OCI-LY7 (cell line): ENCODE measurements at places on chromosomes 6 and 20.
A peak's percentile ranks its signal among the peaks of the same experiment; 100 is the strongest.

DNA sequence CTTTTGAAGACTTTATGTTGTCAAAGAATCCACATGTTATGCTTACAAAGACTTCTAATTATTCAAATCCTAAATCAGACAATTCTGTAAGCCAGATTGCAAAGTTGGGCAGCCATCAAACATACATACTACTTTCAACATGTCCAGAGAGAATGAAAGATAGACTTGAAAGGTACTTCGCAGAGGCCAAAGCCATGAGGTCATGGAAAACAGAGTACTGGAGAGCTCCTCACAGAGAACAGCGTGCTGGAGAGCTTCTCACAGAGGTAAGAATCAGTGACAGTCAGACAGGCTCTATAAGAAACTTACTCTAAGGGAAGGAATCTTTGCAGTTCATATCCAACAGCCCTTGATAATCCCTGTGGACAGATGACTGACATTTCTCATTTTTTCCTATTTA, 400.2 kb downstream of the GJA1 start:
- DNase-seq = no peak

GRCh38 chr20:14720251-14720650, 382.8 kb upstream of the FLRT3 start:
- DNase-seq = no peak

GRCh38 chr20:11271319-11271718, 597.5 kb upstream of the JAG1 start:
- DNase-seq = no peak

- no peak for DNase-seq
These were observed 4.4 kb downstream of the ANKRD60 start for GRCh38 chr20:58224097-58224496.

- no peak for DNase-seq
These were observed 20.1 kb downstream of the IGF2R start for GRCh38 chr6:159988983-159989454.

DNA sequence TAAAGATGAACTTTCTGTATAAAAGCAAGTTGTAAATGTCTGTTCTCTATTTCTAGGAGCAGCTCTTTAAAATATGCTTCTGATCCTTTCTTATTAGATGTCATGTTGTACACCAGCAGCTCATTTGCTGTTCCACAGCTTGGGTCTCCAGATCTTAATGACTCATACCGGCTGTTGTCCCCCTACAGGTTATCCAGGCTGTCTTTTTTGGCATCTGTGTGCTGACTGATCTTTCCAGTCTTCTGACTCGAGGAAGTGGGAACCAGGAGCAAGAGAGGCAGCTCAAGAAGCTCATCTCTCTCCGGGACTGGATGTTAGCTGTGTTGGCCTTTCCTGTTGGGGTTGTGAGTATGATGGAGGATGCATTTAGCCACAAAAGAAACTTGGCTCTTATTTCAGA, 76.0 kb downstream of the AIG1 start:
- DNase-seq = no peak

DNA sequence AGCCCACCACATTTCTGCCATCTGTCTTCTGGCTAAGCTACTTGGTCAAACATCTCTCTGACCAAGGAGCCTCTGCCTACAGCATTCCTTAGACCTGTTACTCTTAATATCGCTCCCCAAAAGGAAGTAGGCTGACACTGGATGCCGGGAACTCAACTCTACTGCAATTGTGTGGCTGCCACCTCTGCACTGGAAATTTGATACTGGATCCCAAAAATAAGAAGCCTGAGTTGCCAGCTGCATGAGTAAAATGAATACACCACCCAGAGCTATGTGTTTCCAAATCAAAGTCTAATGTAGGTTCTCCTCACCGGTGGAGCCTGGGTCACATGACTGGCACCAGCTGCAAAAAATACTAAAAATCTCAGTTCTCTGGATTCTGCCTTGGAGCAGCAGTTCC, 36.9 kb downstream of the UNC5CL start:
- no peak for DNase-seq

DNA sequence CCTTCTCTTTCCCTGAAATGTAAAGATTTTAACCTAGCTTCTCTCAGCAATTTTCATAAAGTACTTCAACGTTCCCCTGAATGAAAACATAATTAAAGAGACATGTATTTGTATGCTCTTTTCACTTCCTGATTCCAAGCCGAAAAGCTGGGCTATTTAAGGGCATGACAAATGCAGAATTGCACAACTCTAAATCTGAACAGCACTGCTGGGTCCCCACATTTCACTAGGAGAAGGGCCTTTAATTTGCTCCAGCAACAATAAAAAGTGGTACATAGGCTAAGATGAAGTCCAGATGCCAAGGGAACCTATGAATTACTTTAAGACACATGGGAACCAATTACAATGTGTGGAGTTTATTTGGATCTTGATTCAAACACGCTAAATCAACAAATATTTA, 42.0 kb downstream of the IRAK1BP1 start:
- peak; percentile 38 for DNase-seq

- DNase-seq = no peak
These were observed 86.5 kb downstream of the INSM1 start for GRCh38 chr20:20454367-20454766.

DNA sequence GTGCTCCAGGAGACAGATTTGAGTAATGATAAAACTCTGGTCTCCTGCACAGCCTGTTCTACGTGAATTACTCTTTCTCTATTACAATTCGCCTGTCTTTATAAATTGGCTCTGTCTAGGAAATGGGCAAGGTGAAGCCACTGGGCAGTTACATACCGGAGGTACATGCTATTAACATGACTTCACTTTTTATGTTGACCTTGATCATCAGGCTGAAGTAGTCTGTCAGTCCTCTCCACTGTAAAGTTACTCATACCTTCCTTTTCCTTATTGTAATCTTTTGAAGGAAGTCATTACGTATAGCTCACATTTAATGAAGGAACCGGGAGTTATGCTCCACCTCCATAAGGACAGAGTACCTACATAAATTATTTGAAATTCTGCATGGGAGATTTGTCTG, 19.9 kb upstream of the KHDC1 start:
- DNase-seq = no peak

- DNase-seq = no peak
These were observed 142.3 kb upstream of the SASH1 start for GRCh38 chr6:148200293-148200692.

GRCh38 chr6:54897462-54898189, 51.1 kb downstream of the FAM83B start:
- no peak for DNase-seq

DNA sequence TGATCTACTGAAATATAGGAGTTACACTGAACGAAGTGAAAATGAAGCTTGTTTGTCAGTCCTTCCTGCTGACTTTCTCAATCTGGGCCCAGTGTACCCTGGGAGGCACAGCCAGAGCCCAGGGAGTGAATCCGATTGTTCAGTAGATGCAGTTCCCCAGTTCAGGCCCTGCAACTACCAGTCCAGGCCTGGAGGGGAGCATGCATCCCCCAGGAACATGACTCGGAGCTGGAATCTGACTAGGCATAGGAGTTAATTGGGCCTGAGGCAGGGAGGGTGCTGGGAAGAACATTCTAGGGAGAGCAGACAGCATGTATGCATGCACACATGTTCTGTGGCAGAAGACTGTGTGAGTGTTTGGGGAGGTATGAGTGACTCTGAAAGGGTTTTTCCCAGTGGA, 42.1 kb downstream of the PHACTR3 start:
- DNase-seq = no peak

DNA sequence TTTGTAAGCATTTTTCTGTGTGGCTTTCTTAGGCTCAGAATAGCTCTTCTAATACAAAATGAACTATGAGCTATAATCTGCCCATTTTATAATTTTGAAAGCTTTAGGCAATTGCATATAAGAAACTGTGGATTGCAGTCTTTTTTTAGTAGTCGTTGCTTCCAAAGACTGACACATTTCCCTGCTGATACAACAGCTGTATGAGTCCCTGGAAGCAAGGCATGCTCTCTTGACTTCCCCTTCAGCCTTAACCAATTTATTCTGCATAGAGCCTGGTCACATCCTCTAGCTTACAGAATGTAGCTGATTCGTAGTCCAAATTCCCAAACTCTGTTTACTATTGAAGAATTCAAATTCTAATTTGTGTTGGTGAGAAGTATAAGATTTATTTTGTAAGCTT, 155.3 kb upstream of the EYA4 start:
- DNase-seq = no peak

GRCh38 chr6:64050590-64050989, 415.0 kb downstream of the PHF3 start:
- DNase-seq = no peak

- DNase-seq = no peak
These were observed 1295.1 kb downstream of the EPHA7 start for GRCh38 chr6:92124200-92124651.

GRCh38 chr6:107132330-107132954, 17.1 kb upstream of the BEND3 start:
- peak; percentile 71 for DNase-seq

DNA sequence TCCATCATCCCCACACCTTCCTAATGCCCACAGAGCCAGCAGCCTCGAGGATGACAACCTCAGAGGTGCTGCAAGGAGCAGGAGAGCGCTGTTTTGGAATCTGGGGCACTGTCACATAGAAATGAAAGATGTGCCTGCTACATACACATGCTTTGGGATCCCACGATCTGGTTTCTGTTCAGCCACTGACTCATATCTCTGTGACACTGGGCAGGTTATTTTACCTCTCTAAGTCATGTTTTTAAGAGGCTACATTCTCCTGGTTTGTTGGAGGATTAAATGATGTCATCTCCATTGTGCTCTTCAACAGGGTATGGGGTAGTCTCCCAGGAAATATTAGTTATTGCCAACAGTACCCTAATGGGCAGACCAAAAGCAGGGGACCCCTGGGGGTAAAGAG, 32.6 kb upstream of the TAB2 start:
- DNase-seq = no peak

- DNase-seq = no peak
These were observed 79.9 kb upstream of the CD83 start for GRCh38 chr6:14037402-14038277.

DNA sequence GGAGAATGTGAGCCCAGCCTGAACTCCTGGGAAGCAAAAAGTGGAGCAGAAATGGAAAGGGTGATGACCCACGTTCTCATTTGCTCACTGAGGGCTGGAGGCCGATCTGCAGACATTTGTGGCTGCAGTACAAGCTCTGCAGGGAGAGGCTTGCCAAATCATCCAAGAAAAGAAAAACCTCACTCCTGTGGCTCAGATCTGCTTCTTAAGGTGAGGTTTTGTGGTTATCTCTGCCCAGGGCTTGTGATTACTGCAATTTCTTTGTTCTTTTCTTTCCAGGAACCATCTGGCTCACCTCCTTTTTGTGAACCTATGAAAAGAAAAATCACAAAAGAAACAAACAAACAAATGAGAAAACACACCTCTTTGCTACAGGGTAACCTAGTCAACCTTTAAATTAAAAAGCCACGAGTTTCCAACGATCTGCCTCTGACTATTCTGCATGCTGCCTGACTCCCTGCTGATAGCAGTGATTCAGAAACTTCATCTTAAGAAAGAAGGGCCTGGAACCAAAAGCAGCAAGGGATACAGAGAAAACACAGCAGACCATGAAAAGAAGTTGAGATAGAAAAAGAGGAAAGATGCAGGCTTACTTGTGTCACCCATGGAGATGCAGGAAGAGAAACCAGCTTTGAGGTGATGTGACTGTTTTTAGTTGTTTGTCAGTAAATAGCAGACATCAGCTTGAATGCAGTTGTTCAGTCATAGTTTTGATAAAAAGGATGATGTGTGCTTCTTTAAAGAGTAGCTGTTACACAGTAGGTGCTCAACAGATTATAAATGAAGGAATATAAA, 165.1 kb downstream of the LMBRD1 start:
- no peak for DNase-seq

DNA sequence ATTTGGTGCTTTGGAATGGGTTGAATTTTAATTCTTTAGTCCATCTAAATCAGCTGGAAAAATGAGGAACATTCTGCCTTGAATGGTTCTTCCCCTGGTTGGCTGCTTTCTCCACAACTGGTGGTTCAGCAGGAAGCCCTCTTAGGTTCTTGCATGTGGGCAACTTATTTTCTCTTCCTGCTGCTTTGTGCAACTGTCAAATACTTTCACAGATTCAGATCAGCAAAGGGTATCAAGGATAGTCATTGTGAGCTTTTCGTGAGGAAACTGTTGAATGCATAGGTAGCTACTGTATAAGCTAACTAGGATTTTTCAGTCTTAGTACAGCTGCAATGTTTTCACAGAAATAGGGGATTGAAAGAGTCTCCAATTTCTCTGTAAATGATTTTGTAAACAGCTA, 72.9 kb upstream of the MRAP2 start:
- no peak for DNase-seq

- DNase-seq = no peak
These were observed 151.2 kb downstream of the RNF144B start for GRCh38 chr6:18538315-18538714.
